Glomerular endothelial cell (primary cell): ENCODE measurements at places on chromosomes 7 and 10. TPM values are rescaled to one million over a fixed set of nuclear protein-coding genes. Genes with fewer than 3 reads are reported as not detected.
A peak's percentile ranks its signal among the peaks of the same experiment; 100 is the strongest.

- no peak for DNase-seq
Measured at GRCh38 chr10:79266084-79266483, 81.2 kb upstream of the PPIF start.

DNA sequence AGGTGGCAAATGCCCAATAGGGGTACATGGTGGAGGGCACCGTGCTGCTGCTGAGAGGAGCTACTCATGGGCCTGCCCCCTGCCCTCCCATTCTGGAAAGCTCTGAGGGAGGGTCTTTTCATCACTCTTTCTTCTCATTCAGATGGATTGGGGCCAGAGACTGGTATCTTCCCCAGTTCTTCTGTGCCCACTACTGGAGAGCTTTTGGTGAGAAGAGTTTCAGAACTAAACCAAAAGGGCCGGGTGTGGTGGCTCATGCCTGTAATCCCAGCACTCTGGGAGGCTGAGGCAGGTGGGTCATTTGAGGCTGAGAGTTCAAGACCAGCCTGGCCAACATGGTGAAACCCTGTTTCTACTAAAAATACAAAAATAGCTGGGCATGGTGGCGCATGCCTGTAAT, 12.5 kb downstream of the ADRA2A start:
- DNase-seq, result no peak

DNA sequence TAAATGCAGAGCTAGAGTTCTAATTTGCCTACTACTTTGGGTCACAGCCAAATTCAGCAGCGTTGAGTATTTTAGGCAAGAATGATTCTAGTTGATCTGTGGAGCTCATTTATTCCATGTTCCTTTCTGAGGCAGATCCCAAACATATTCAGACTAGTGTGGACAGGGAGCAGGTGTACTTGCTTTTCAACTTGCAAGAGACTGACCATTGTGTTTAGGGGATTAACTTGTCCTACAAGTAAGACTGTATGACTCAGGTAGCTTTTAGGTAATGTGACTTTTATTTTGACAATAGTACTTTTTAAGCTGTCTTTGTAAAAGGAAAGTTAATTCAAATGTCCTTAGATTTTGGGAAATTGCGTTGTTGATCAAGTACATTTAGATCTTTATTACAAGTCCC, 285.5 kb downstream of the TWIST1 start:
- DNase-seq, result no peak

DNA sequence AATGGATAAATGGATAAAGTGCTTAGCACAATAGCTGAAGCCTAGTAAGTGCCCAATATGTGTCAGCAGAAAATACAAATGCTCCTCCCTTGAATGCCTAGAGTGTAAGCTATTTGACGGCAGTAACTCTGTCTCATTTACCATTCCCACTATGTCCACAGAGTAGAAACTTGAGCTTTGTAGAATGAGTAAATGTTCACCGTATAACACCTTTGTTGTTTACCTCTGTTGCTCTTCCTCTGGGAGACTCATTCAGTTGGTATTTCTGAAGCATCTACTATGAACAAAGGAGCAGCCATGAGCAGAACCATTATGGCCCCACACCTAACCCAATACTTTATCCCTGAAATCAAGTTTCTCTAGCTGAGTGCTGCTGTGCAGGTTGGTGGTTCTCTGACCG, 8.4 kb upstream of the SLC16A12 start:
- DNase-seq, result no peak

GRCh38 chr7:111892588-111892987, 313.6 kb downstream of the DOCK4 start:
- DNase-seq, result no peak

- DNase-seq, result no peak
Measured at GRCh38 chr7:151695951-151696541, 176.4 kb upstream of the RHEB start.

DNA sequence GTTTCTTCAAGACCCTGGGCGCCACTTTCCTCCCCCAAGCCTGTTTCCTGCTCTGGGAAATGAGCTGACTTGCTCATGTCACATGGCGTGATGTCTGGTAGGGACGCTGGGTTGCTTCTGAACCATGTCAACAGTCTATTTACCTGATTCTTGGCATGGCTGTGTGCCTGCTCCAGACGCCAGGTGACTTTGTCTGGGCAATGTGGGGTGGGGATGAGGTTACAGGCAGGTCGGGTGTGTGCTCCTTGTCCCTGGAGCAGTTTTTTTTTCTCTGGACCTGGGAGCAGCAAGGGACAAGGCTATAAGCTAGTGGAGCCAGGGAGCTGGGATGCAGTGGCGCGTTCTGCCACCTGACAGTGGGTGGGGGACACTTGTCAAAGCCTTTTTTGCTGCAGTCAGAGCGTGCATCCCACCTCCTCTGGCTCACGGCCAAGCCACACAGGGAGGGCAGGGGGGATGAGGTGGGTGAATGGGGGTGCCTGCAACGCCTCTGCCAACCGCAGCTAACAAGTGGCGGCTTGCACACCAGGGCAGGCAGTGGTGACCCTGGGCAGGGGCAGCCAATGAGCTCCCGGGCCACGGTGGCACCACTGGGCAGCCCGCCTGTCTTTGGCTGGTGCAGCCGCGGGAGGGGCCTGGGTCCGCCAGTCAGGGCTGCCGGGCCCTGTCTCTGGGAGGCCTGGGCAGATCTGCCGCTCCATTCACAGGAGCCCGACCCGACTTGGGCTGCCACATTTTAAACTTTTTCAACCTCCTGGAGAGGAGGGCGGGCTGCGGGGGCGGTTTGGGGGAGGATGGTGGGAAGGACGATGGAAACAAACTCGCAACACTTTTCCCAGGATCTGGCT, 22.9 kb downstream of the DNAJB12 start:
- no peak for DNase-seq

DNA sequence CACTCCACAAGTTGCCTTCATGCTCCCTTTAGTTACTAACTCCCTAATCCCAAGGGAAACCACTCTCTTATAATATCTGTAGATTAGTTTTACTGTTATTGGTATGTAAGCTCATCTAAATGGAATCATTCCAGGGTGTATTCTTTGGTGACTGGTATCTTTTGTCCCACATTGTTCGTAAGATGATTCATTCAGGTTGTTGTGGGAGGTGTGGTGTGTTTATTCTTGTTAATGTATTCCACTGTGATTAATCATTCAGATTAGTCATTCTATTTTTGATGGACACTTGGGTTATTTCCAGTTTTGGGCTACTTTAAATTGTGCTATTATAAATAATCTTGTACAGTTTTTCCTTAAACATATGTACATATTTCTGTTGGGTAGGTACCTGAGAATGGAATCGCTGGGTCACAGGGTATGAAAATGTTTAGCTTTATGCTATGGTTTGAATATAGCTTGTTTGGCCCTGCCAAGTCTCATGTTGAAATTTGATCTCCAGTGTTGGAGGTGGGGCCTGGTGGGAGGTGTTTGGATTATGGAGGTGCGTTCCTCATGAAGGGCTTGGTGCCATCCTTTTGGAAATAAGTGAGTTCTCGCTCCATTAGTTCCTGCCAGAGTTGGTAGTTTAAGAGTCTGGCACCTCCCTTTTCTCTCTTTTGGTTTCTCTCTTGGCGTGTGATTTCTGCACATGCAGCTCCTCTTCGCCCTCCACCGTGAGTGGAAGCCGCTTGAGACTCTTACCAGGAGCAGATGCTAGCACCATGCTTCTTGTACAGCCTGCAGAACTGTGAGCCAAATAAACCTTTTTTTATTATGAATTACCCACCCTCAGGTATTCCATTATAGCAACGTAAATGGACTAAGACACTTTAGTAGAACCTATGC, 13.8 kb downstream of the BTRC start:
- peak; percentile 50 for DNase-seq

DNA sequence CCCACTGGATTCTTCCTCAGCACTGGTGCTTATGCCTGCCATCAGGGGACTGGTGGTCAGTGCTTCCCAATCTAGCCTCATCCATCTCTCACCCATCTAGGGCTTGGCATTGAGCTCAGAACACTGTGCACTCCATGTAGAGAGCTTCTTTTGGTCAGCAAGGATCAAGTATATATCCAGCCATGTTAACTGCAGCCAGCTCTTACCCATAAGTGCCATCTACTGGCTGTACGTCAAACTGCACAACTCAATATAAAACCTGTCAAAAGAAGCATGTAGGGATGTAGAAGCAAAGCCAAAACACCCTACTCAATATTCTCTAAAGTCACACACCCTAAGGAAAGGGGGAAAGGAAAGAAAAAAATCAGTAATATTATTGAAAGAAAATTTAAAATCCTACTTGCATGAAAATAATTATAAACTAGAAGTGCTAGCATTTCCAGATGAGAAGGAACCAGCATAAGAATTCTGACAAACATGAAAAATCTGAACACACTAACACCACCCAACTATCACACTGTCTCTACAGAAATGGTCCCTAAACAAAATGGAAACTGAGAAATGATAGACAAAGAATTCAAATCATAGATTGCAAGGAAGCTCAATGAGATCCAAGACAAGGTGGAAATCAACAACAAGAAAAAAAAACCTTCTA, 531.1 kb upstream of the STEAP1 start:
- DNase-seq, result peak; percentile 0

- no peak for DNase-seq
Measured at GRCh38 chr7:563629-564170, 44.1 kb upstream of the PDGFA start.

- DNase-seq, result no peak
Measured at GRCh38 chr10:132033632-132034031, 32.1 kb upstream of the JAKMIP3 start.

DNA sequence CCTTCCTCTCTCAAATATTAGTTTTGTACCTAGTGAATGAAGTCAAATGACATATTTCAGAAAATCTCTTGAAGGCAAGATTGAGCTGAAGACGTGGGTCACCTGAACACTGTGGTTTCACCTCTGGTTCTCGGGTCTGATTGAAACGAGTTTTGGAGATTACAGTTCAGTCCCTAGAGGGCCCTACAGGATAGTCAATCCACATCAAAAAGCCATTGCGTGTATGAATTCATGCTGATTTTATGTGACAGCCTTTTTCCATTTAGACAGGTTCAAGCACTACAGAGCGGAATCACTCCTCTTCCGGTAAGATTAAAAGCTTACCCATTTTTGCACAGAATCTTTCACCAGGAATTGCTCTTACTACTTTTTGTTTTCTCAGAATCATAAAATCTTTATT, 62.2 kb downstream of the VIM start:
- DNase-seq, result no peak

- no peak for DNase-seq
Measured at GRCh38 chr7:15317215-15317614, 244.6 kb downstream of the AGMO start.

GRCh38 chr10:2882628-2883027, 184.7 kb upstream of the PFKP start:
- no peak for DNase-seq

DNA sequence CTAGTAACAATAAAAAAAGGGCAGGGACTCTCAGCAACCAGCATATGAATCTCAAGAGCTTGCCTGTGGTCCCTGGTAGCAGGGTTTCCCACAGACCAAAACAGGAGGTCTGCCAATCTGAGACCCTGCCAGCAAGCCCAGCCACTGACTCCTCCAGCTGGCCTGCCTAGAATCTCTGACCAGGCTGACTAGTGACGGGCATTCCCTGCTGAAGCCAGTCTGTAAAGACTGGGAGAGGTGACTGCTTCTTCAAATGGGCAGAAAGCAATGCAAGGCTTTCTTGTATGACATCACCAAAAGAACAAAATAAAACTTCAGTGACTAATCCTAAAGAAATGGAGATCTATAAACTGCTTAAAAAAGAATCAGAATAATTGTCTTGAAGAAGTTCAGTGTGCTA, 249.4 kb downstream of the TCF7L2 start:
- no peak for DNase-seq

DNA sequence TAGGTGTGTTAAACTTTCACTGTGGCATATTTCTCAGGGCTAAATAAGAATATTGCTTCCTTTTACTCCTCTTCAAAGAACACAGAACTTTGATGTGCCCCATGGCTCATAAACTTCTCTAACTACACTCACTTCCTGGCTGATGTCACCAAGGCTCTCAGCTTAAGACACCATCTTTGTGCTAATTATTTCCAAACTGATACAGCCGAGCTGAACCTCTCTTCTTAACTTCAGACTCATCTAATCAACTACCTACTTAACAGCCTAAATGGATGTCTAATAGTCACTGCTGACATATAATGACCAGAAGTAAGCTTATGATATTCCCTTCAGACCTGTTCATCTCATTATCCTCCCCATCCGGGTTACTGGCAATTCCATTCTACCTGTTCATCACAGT, 3.6 kb downstream of the C10orf67 start:
- DNase-seq, result no peak

DNA sequence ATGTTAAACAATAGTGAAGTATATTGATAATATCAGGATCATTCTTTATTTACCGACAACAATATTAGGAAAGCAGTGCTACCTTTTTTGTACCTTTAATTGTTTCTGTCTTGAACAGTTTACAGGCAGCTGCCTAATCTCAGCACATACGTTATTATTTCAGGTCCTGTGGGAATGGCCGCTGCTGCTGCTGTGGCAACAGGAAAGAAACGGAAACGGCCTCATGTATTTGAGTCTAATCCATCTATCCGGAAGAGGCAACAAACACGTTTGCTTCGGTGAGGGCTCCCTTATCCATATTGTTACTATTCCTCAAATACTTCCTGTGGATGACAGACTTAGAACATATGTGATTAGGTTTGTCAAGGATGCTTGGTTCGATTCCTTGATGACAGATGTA, 59.7 kb downstream of the NRF1 start:
- no peak for DNase-seq

GRCh38 chr7:43441231-43442130, 141.4 kb upstream of the STK17A start:
- no peak for DNase-seq

- DNase-seq, result no peak
Measured at GRCh38 chr10:44264244-44264643, 120.7 kb downstream of the CXCL12 start.

DNA sequence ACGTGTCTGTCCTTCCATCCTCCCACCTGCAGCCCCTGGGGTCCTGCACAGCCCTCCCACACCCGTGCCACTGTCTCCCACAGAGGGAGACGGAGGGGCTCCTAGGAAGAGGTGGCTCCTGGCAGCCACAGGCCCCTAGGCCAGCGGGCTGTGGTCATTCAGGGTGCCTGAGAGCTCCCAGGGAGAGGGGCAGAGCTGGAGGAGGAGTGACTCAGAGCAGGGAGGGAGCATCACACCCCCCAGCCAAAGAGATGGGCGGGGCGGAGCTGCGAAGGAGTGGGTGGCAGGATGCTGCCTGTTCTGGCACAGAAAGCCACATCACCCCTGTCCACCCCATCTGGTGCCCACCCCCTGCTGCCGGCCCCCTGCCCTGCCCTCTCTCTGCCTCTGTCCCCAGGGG, 50.5 kb downstream of the STK32C start:
- no peak for DNase-seq

GRCh38 chr7:6532516-6532915, 18.7 kb downstream of the GRID2IP start:
- no peak for DNase-seq

- no peak for DNase-seq
Measured at GRCh38 chr10:7302930-7303557, 107.8 kb downstream of the SFMBT2 start.

DMTF1 gene
- total RNA-seq, result 25.7 and 51.2 TPM in 2 replicates

SPOCK2 gene
- total RNA-seq, result 0.41 and 3.9 TPM in 2 replicates

WIPF3 gene
- not detected in 2 replicates for total RNA-seq

GUSB gene
- total RNA-seq, result 12.0 and 38.0 TPM in 2 replicates

PVRIG gene
- 0.12 TPM in 1 of 2 replicates, not detected in the other for total RNA-seq

PRLHR gene
- total RNA-seq, result not detected in 2 replicates

PDGFA gene
- total RNA-seq, result 44.5 and 50.6 TPM in 2 replicates

OR2A5 gene
- not detected in 2 replicates for total RNA-seq

MACC1 gene
- 0.19 TPM in 1 of 2 replicates, not detected in the other for total RNA-seq

C10orf105 gene
- total RNA-seq, result not detected in 2 replicates

MYO3A gene
- total RNA-seq, result 0.05 TPM in 1 of 2 replicates, not detected in the other
